Heart left ventricle (tissue), 16 donors: ENCODE measurements at places on chromosomes 12 and 14. TPM values are rescaled to one million over a fixed set of nuclear protein-coding genes. Genes with fewer than 3 reads are reported as not detected.
A peak's percentile ranks its signal among the peaks of the same experiment; 100 is the strongest.

DNA sequence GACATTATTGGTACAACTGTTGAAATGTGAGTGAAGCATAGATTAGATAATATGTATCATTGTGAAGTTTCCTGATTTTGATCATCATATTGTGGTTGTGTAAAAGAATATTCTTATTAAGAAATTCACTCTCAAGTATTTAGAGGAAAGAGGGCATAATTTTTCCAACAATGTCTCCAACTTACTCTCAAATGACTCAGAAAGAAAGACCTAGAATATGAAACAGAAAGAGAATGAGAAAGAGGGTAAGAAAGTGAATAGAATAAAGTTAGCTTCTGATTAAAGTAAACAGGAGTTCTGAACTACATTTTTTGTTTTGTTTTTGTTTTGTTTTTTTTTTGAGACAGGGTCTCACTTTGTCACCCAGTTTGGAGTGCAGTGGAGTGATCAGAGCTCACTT, 123.0 kb downstream of the CPNE8 start:
- H3K4me1 ChIP-seq: no peaks in the 10 kb centered on the region
- H3K27ac ChIP-seq: no peak overlapping the region

- peaks cover 80% of the 10 kb centered on the region for H3K4me1 ChIP-seq
- no peaks in the 10 kb centered on the region for H3K27me3 ChIP-seq
- H3K27ac ChIP-seq: no peak overlapping the region
- no peak for DNase-seq
Observed at GRCh38 chr14:59221568-59221967, 33.1 kb downstream of the DAAM1 start.

DNA sequence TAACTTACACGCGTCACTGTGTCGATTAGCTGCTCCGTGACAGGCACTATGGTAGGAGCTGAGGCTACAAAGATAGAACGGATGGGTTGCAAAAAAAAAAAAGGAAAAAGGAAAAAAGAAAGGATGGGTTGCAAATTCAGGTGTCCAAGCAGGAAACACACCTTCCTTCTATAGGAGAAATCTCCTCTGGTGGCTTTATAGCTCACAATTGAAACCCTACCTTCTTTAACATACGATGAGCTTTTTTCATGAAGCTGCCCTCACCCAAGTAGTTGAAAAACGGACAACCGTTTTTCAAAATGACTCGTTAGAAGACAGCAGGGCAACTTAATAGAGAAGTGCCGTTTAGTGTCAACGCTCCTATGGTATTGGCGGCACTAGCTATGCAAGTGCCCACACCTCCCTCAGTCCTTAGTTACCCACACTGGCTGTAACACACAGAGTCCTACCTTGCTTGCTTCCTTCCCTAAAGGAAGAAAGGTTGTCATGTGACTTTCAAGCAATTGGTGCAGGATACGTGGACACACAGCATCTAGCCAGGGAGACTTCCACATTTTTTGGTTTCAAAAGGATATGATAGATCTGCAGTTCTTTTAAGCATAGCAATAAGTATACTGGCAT, 682 bp upstream of the TRIP11 start:
- peaks cover 27% of the 10 kb centered on the region for H3K4me1 ChIP-seq
- H3K27me3 ChIP-seq: no peaks in the 10 kb centered on the region
- DNase-seq: no peak
- peak overlapping the region; percentile 58 for H3K4me3 ChIP-seq

GRCh38 chr12:4104722-4105244, 168.8 kb upstream of the CCND2 start:
- no peak overlapping the region for H3K27ac ChIP-seq
- H3K36me3 ChIP-seq: no peaks in the 10 kb centered on the region
- DNase-seq: no peak

DNA sequence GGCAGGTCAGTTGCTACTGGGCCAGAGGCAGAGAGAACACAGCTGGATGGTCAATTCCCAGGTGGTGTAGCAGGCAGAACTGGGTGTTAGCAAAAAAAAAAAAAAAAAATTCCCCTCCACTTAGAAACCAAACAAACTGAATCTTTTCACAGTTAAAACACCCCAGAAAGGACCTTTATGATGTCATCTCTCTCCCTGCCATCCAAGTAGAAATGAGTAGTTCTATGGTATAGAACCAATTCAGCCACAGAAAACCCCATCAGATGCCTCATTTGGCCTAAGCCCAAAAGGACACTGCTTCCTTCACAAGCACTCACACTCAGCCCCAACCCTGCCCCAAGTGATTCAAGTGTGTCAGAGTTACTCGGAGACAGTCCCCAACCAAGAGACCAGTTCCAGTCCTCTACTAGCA, 230.8 kb downstream of the DPF3 start:
- H3K36me3 ChIP-seq: peaks cover 16% of the 10 kb centered on the region
- H3K4me1 ChIP-seq: no peaks in the 10 kb centered on the region
- no peaks in the 10 kb centered on the region for H3K27me3 ChIP-seq
- no peak overlapping the region for H3K27ac ChIP-seq

NOVA1 gene
- total RNA-seq: 0.67 TPM

GRCh38 chr12:114412825-114413749, 7.1 kb upstream of the TBX5 start:
- H3K4me1 ChIP-seq: peaks cover 15% of the 10 kb centered on the region
- H3K36me3 ChIP-seq: no peaks in the 10 kb centered on the region
- no peaks in the 10 kb centered on the region for H3K27me3 ChIP-seq
- no peak for DNase-seq

SOAT2 gene
- not detected for total RNA-seq

DLGAP5 gene
- total RNA-seq: 11.1 TPM

PLCZ1 gene
- not detected for total RNA-seq

DNA sequence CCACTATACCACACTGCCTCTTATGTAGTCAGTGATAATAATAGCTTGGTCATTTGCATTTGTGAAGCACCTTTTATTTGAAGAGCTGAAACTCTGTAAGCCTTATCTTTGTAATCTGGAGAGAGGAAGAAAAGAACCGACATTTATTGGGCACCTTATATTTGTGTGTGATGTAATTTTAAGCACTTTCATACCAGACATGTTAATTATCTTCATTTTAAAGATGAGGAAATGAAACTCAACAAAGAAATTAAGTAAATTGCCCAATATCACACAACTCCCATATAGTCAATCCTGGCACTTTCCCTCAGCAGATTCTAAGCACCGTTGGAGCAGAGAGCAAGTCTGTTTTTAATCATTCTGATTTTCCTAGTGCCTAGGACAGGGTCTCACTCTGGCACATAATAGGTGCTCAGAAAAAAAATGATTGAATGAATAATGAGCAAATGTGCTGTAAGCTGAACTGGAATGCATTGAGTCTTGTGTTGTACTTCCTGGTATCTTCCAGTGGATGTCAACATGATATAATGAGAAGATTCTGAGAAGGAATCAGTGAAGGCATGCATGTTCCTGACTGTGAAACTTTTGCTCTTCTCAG, 418.9 kb downstream of the ZFP36L1 start:
- no peak overlapping the region for H3K4me3 ChIP-seq
- DNase-seq: no peak
- peaks cover 41% of the 10 kb centered on the region for H3K4me1 ChIP-seq
- H3K36me3 ChIP-seq: no peaks in the 10 kb centered on the region
- no peaks in the 10 kb centered on the region for H3K27me3 ChIP-seq

NRL gene
- 1.6 TPM for total RNA-seq
